ENCODE measurements at places on chromosomes 5 and 9. TPM values are rescaled to one million over a fixed set of nuclear protein-coding genes. Genes with fewer than 3 reads are reported as not detected.
A peak's percentile ranks its signal among the peaks of the same experiment; 100 is the strongest.

DNA sequence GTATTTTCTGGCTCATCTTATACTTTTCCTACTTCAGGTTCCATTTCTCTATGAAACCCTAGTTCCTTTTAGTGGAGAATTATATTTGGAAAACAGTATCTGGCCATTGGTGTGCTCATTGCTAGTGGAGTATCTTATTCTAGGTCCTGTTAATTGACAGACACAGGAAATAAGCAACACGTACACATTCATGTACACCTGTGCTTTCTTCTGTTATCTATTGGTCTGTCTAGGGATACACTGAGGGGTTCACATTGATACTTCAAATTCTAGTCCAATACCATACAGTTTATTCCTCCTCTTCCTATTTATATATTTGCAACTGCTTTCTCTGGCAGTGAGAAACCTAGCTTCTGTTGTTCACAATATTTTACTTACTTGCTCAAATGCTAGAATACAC is 110.2 kb downstream of the FER start:
- no peak for DNase-seq

The OR1L4 gene
- not detected for total RNA-seq

The GARIN3 gene
- not detected for total RNA-seq

- DNase-seq, result no peak
Measured at GRCh38 chr5:137190031-137190430, 309.1 kb downstream of the SPOCK1 start.

GRCh38 chr9:126443144-126443543 is 116.5 kb downstream of the MVB12B start:
- no peak for DNase-seq

The PGM5 gene
- 2.0 TPM for total RNA-seq

- DNase-seq, result no peak
Measured at GRCh38 chr9:113151696-113152630, 1.2 kb downstream of the SLC31A2 start.

GRCh38 chr5:154097031-154097430 is 58.3 kb downstream of the MFAP3 start:
- peak; percentile 49 for DNase-seq

- DNase-seq, result no peak
Measured at GRCh38 chr5:144800169-144800568, 629.5 kb downstream of the KCTD16 start.

DNA sequence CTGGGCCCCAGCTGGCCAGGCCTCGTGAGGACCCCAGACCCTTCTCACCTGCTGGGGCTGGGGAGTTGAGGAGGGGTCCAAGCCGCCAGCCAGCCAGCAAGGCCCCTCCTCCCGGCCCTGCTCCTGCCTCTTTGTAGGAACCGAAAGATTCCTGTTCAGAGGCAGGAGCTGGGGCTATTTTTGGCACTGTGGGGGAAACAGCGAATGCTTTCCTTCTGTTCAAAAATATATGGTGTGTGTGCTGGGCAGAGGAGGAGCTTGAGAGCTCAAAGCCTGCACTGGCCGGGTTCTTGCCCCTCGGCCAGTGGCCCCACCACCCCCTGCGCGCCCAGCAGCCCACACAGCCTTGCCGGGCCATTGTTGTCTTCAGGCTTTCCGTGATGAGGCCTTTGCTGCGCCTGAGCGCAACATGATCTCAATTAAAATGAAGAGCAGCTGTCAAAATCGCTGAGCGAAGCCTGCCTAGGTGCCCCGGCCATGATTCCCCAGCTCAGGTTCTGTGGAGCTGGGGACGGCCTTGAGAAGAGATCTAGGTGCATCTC is 13.4 kb downstream of the NCS1 start:
- peak; percentile 71 for DNase-seq

DNA sequence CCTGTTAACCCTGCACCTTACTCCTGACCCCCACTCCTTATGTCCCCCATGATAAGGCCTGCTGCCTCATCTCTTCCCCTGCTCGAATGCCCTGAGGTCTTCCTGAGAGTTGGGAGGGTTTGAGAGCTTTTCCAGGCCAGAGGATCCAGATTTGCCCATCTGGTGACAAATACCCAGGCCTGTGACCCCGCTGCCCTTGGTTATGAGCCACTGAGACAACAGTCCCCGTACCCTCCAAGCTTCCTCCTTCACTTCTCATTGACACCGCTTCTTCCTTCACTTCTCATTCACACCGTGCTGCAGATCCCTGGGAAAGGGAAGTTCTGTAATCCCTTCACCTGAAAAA is 593 bp downstream of the GM2A start:
- no peak for DNase-seq

- no peak for DNase-seq
Measured at GRCh38 chr5:119220576-119221197, 135.1 kb upstream of the TNFAIP8 start.

DNA sequence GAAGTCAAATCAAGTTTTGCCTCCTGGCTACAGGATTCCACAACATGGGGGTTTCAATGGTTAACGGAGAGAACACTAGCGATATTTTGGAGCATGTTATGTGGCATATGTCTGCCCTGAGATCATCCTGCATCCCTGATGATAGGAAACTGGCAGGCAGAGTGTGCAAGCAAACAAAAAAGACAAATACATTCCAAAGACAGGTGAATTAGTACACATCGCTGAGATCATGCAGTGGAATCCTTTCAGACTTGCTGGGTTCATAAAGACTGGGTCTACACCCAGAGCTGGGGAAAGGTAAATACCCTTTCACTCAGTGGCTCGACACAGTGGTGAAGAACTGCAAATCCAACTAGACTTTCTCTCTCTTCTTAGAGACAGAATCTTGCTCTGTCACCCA is 286.5 kb downstream of the EFNA5 start:
- DNase-seq, result no peak

DNA sequence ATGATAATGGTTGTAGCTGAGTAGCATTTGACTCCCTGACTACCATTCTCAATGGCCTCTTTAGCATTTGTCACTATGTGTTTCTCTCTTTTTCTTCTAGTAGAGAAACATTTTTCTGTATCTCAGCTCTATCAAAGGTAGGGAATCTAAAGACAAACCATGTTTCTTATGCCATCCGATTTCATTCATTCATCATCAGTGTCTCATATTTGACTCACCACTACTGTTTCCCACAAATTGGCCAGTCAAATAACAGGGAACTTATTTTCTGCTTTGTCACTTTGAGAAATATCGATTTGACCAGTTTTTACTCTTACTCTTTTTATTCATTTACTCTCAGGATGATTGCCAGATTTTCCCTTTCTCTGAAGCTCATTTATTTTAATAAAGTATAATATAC is 282.3 kb downstream of the TMEM167A start:
- DNase-seq, result no peak

DNA sequence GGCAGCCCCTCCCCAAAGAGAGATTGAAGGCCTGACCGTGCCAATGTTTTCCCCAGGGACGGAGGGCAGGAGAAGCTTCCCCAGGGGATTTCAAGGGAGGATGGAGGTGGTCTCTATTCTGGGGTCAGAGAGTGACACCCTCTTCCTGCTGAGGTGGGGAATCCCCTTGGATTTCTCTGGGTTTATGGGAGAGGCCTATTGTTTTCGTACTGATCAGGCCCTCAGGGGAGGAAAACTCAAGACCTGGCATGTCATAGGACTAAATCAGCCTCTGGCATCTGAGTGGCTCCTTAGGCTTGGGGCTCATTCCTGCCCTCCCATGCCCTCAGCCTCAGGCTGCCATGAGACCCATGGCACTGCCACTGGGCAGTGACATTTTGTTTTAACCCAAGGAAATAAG is 44.6 kb downstream of the IRF1 start:
- no peak for DNase-seq

- no peak for DNase-seq
Measured at GRCh38 chr9:119500072-119500771, 131.0 kb upstream of the BRINP1 start.

The NPDC1 gene
- total RNA-seq, result 31.3 TPM
